Articular chondrocyte of knee joint (primary cell): ENCODE measurements at places on chromosomes 12 and 14. TPM values are rescaled to one million over a fixed set of nuclear protein-coding genes. Genes with fewer than 3 reads are reported as not detected.

BCL2L2 gene
- 17.2 and 17.9 TPM in 2 replicates for total RNA-seq

GALNT4 gene
- total RNA-seq = 23.3 and 31.1 TPM in 2 replicates

NRXN3 gene
- 0.11 TPM in 1 of 2 replicates, not detected in the other for total RNA-seq

IL23A gene
- total RNA-seq = not detected in 2 replicates

WNT1 gene
- total RNA-seq = not detected in 2 replicates

PIWIL1 gene
- total RNA-seq = not detected in 2 replicates

NOVA1 gene
- 0.52 and 0.65 TPM in 2 replicates for total RNA-seq

CNTN1 gene
- 0.11 TPM in 1 of 2 replicates, not detected in the other for total RNA-seq

METTL1 gene
- 6.7 and 8.0 TPM in 2 replicates for total RNA-seq

RNFT2 gene
- total RNA-seq = 1.8 and 2.3 TPM in 2 replicates

MAX gene
- total RNA-seq = 63.8 and 69.5 TPM in 2 replicates

NT5DC3 gene
- total RNA-seq = 9.3 and 15.6 TPM in 2 replicates

SLC10A1 gene
- total RNA-seq = not detected in 2 replicates

OR4K2 gene
- not detected in 2 replicates for total RNA-seq

GZMB gene
- not detected in 2 replicates for total RNA-seq
